CD4-positive, alpha-beta T cell treated with Interleukin-21 for 1 hour (primary cell): ENCODE measurements at places on chromosomes 13 and 19.

DNA sequence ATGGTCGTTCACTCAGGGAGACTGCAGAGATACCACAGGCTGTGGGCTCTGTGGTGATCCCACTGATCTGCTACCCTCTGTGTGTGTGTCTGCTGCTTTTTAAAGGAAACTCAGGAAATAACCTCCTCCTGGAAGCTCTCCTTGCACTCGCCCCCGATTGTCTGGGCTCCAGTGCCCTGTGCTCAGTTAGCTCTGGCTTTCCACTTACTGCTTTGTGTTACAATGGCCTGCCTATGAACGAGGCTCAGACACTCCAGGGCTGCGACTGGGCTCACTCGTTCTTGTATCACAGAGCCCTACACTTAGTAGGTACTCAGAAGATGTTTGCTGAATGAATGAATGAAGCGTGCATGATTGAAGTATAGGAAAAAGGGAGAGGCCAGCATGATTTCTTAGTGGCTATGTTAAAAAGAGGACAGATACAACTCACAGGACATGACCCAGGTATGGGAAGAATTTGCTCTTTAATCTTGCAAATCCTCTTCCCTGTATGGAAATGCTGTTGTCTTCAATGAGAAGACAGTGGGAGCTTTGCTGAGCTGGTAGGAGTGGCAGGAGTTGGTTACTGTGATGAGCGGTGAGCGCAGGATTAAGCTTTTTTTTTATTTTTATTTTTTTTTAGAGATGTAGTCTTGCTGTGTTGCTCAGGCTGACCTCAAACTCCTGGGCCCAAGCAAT is 26.4 kb downstream of the B3GLCT start:
- no peak for DNase-seq

GRCh38 chr13:97300871-97301270 is 78.7 kb downstream of the MBNL2 start:
- no peak for DNase-seq

DNA sequence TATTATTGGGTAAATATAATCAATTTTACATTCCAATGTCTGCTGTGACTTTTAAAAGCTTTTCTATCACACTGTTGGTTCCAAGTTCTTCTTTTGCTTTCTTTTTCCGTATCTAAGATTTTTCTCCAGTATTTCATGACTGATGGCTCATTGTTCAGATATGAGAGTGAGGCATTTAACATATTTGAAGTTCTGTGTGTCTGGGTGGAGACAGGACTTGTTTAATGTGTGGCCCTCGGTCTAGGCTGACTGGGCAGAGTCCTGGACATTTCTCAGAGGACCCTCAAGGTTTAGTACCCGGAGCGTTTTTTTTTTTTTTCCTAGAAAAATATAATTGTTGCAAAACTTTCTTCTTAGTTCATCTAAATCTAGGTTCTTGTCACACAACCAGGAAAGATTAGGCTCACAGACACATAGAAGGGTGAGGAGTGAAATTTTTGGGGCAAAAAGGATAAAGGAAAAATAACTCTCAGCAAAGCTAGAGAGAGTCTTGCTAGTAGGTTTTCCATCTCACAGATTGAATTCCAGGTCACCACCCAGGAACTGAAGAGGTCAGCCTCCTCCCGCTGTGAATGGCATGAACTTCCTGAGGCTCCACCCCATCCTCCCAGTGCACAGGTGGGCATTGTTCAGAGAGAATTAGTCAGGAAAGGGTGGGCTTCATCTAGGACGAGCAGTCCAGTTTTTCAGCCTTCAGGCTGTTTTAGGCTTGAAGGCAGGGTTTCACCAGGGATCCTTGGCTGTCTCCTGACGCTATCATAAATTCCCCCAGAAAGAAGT is 1002.4 kb upstream of the PCDH9 start:
- no peak for DNase-seq

DNA sequence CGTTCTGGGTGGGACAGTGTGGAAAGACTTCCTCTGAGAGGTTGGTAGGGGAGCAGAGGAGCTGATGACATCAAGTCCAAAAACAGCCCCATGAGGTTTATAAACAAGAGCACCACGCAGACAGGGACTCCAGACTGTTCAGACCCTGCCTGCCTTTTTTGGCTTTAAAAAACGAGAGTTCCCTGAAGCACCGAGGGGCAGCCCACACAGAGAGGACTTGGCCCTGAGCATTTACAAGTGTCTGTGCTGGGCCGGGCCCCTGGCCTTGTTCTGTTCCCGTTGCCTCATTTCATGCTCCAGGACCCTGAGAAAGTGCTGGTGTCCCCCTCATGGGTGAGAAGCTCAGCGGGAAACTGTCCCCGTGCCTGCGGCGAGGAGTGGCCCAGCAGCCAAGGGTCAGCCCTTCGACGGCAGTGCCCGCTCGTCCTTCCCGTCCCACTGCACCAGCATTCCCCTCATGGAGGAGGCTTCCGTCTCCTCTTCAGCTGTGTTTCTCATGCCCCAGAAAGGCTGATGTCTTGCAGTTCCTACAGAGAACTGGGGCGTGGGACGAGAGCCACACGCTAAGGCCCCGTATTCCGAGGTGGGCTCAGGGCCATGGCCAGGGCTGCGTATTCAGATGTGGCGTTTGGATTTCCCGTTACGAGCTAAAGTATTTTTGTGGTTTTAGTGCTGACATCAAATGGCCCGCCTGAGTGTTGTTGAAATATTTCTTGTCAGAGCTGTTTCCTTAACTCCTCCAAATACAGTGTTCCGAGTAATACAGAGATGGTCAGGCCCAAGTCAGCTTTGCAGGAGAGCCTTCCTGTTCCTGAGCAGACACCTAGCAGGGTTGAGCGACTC is 93.5 kb downstream of the ATP11A start:
- no peak for DNase-seq

DNA sequence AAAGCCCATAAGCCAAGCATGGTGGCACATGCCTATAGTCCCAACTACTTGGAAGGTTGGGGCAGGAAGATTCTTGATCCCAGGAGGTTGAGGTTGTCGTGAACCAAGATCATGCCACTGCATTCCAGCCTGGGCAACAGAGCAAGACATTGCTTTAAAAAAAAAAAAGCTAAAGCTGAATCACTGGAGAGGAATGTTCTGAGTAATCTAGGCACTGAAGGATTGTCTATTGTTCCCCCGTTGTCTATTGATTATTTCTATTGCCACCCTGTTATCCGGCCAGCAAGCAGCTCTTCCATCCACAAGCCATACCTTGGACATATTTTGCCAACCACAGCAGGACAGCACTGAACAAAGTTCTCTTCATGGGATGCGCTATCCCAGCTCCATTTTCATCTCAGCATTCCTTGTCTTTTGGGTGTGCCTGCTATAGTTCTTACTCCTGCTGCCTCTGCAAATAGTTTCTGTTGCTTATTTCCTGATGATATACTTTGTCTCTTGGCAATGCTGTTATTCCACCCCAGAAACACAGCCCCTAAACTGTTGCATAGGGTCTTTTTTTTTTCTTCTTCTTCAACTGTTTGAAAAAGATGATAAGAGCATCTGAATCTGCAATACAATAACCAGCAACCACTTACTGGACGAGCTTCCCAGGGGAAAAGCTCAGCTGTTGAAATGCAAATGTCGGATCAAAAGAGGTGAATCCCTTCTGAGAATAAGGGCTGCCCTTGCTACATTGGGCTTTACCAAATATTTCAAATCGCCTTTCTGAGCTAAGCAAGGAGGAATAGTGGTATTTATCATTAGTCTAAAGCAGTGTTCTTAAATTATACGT is 22.2 kb upstream of the SIAH3 start:
- no peak for DNase-seq

GRCh38 chr19:51714848-51715247 is 8.9 kb downstream of the HAS1 start:
- DNase-seq, result no peak

DNA sequence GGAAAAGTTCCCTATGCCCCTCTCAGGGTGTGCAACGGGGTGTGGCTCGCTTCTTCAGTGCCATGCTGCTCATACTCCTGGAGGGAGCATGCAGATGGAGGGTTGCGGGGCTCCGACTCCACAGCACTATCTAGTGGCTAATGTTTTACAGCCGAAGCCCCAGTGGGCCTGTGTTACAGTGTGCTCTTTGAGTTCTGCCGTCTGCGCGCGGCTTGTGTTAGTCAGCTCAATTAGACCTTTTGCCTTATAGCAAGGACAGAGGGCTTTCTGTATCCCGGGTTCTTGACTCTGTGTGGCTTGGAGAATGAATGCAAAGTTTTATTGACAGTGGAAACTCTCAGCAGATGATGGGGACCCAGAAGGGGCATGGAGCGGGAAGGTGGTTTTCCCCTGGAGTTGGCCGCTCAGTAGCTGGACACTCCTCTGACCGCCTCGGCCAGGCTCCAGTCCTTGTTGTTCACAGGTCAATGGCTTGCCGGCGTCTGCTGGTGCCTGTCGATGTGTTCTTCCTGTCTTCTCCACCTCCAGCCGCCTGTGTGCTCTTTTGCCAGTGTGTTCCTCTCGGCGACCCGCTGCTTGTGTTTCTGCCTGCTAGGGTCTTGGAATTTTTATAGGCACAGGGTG is 383.4 kb downstream of the LMO7 start:
- no peak for DNase-seq

- DNase-seq, result no peak
Measured at GRCh38 chr13:44410328-44410859, 36.8 kb downstream of the SERP2 start.
